ENCODE measurements at places on chromosomes 2 and 18.
A peak's percentile ranks its signal among the peaks of the same experiment; 100 is the strongest.

GRCh38 chr2:190794377-190794776, 86.2 kb upstream of the GLS start:
- DNase-seq: no peak

- peak; percentile 7 for DNase-seq
Measured at GRCh38 chr18:32576296-32576916, 105.7 kb upstream of the GAREM1 start.

DNA sequence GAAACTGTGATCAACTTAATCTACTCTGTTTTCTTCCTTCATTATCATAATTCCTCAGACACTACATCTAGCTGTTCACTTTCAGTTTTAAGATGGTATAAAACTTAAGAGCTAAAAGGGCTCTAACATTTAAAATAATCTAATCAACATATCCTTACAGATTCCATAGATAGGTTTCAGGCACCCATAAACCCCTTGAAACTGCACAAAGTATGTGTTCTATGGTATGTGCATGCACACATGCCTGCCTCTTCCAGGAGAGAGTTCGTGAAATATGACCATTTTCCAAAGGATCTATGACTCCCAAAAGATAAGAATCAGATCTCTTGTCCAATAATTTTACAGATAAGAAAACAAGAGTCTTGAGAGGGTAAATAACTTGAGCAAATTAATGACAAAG, 59.4 kb downstream of the CUL3 start:
- DNase-seq: no peak

DNA sequence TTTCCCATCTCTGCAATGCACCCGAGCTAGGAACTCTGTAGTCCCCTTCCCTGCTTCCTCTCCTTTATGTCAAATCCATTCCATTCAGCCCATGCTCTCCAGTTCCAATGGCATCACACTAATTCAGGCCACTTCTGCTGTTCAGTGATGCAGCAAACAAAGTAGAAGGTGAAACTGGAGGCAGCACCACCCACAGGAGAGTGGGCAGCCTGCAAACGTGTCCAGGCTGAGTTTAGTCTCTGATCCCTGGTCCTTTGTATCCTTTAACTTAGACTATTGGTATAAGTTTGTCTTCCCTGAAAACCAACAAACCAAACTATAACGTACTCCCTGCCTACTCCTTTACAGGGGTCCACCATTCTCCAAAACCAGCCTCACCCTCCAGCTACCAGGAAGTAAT, 14.7 kb upstream of the KCTD1 start:
- DNase-seq: no peak

DNA sequence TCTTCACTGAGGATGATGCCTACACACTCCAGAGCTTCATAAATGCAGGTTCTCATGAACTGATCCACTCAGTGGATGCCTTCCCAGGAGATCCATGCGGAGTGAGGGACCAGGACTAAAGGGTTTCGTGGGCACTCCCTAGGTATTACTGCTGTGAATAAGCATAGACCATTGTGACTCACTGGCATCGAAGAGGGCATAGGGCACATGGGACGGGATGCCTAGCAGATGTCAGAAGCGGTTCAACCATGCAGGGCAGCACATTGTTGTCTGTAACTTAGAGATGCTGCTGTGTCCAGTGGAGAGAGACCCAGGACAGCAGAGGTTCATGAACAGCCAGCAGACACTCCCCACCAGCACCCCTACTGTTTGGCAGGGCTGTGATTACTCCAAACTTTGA, 17.2 kb downstream of the GKN2 start:
- no peak for DNase-seq

DNA sequence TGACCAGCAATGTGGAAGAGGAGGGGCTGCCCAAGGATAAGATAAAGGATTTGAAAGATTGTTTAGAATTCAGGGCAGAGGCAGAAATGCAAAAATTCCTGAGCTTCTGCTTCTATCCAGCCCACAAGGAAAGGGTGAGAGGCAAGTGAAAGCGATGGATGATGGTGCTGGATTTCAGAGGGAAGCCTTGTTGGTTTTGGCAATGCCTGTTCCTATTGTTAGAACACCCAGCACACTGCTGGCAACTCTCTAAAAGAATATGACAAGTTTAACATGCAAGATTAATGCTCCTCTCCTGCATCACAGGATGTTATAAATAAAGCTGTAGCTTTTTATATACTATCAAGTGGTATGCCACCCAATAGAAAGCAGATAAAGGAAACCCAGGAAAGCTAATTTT, 92.6 kb downstream of the ZNF385B start:
- DNase-seq: no peak

GRCh38 chr2:151032741-151033191, 228.9 kb downstream of the RBM43 start:
- DNase-seq: no peak

GRCh38 chr2:120751553-120751952, 15.9 kb downstream of the GLI2 start:
- no peak for DNase-seq

- DNase-seq: peak; percentile 17
Measured at GRCh38 chr2:63590626-63591408, 2.1 kb downstream of the MDH1 start.

DNA sequence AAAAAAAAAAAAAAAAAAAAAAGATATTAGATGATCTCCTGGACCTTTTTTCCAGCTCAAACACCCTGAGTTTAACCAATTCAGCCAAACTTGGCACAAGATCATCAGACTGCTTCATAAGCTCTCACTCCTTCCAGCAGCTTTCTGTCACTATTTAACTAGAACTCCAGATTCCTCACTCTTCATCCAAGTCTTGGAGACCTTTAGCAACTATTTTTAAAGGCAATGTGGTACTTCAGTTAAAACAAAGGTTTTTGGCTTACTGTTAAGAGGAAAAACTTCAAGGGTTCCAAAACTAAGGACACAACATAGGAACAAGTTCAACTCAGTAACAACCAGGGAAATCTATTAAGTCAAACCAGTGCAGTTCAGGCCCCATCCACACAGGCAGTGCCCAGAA, 23.2 kb downstream of the LAMA1 start:
- DNase-seq: no peak

DNA sequence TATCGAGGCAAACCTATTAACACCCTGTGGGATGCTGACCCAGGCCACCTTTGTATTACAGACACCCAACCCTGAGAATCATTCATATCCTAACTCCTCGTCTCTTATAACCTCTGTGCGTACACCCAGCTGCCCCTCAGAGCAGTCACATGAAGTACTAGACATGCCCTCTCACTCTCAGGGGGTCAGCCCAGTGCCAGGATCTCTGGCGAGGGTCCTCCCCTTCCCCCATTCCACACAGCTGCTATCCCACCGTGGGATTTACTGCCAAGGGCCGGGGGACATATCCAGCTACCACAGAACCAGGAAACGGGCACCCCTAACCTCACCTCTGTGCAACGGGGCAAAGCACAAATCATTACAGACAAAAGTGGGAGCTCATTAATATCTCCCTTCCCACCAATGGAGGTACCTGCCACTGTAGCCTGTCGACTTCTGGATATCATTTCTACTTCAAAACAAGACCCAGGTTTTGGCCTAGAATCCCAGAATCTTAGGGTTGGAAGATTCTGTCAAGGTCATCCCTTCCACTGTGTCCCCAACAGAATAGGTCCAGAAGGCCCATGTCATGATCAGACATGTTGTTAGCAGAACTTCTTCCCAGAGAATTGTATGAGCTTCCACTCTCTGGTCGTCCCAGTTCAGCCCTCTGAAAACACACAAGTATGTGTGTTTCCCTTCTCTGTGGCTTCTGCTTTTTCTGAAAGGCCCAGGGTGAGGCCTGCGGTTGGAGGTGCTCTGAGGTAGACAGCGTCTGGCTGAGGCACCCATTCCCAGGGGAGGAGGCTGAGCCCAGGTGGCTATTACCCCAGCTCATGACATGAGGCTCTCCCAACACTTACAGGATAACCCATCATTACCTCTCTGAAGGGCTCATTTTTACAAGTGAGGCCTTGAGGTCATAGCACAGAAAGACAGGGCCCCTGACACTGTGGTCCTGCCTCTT, 1.7 kb downstream of the TMBIM1 start:
- DNase-seq: peak; percentile 67

DNA sequence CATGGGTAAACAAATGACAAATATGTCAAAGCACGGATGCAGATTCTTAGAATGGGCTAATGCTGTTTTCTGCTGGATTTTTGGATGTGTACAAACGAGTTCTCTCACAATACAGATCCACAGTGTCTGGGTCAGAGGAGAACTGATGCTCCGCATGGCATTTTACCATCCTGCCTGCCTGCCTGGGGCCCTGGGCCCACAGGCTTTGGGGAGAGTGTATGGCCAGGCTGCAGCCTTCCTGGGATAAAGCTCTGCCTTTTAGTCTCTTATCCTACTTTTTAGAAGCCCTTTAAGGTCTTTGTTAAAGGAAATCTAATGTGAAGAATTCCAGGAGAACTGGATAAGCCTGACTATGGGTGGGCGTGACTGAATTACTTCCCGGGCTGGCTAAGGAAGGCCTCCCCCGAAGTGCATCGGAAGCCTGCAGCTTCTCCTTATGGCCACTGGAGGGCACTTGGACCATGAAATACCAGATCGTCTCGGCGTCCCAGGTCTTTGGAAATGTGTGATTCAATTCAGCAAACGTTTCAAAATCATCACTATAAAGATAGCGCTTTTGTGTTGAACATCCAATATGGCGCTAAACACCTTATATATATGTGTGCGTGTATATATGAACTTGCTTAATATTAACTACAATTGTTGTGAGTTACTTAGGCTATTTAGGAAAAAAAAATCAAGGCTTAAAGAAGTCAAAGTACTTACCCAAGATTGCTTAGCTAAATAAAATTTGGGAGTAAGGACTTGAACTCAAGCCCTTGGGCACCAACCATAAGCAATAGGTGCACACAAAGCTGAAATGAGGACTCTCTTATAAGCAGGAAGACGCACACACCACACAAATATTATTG, 15.2 kb upstream of the DNPEP start:
- DNase-seq: peak; percentile 78

GRCh38 chr2:193963472-193964119, 1693.4 kb upstream of the SLC39A10 start:
- peak; percentile 10 for DNase-seq

GRCh38 chr2:59425247-59425646, 1128.2 kb downstream of the BCL11A start:
- no peak for DNase-seq

DNA sequence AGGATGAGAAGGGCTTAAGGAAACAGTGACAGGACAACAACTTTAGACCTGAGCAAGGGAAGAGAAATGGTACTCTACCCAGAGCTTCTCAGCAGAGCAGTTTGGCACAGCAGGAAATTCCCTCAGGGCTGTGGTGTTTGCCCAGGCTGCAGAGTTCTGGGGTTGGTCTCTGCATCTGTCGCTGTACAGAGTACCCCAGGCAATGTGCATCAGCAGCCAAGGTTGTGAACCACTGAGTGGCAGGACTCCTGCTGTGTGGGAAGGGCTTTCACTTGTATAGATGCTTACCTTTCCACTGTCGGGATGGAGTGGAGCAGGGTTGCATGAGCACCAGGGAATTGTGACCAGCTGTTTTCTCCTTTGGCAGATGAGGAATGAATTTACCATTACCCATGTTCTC, 21.2 kb downstream of the STAMBP start:
- DNase-seq: no peak

DNA sequence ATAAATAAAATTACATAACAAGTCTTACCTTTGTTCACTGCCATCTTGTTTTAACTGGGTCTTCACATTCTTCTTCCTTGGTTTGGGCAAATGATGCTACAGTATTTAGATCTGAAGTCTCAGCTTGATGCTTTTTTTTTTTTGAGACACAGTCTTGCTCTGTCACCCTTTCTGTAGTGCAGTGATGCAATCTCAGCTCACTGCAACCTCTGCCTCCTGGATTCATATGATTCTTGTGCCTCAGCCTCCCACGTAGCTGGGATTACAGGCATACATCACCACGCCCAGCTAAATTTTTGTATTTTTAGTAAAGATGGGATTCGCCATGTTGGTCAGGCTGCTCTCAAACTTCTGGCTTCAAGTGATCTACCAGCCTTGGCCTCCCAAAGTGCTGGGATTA, 53.2 kb upstream of the MAT2A start:
- DNase-seq: no peak

DNA sequence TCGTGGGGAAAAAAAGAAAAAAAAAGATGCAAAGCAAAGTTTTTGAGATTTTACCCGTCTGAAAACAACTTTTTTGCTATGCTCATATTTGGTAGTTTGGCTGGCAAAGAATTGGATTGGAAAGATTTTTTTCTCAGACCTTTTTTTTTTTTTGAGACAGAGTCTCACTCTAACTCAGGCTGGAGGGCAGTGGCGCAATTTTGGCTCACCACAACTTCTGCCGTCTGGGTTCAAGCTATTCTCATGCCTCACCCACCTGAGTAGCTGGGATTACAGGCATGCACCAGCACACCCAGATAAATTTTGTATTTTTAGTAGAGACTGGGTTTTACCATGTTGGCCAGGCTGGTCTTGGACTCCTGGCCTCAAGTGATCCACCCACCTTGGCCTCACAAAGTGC, 56.3 kb upstream of the TANC1 start:
- DNase-seq: no peak

Data from activated CD4-positive, alpha-beta T cell treated with anti-CD3 and anti-CD28 coated beads for 36 hours (primary cell).